ENCODE measurements at places on chromosomes 1 and 21.

- DNase-seq, result peak; percentile 21
Observed at GRCh38 chr1:232335261-232335660, 294.7 kb downstream of the SIPA1L2 start.

DNA sequence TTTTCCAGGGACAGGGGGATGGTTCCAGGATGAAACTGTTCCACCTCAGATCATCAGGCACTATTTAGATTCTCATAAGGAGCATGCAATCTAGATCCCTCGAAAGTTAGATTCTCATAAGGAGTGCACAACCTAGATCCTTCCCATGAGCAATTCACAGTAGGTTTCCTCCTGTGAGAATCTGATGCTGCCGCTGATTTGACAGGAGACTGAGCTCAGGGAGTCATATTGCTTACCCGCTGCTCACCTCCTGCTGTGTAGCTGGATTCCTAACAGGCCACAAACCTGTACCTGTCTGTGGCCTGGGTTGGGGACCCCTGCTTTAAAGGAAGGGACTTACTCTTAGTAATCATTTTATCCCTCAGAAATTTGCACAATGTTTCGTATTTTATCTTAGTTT lies 9.3 kb downstream of the CTH start:
- no peak for DNase-seq

DNA sequence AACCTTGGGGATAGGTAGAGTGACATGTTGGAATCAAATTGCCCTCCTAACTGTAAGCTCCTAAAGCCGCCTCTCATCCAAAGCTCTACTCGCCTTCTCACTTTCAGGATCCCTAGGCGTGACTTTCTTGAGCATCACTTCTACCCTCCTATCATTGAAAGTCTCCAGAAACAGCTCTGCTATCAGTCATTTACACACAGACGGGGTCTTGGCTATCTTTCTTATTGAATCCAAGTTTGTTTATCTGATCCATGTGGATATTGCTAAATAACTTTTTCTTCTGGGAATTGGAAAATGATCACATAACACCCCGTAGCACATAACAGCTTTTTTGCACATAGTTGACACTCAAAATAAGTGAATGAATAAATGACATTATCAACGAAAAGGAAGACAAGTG lies 216.4 kb upstream of the KIAA0040 start:
- no peak for DNase-seq

DNA sequence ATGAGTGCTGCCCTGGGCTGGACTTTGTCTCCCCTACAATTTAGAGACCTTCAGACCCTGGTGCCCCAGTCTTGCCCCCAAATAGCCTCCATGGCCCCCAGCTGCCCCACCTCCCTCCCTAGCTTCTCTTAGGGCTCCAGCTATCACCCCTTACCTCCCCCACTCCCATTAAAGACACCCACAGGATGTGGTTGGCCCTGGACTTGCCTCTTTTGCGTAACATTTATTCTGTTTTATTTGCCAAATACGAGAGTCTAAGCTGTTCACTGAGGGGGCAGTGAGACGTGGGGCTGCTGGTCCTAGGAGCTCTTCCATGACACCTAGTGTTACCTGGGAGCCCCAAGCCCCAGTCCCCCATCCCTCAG lies 4.5 kb downstream of the ZC3H12A start:
- DNase-seq, result no peak

GRCh38 chr1:195948123-195948895 lies 659.9 kb downstream of the KCNT2 start:
- DNase-seq, result no peak

- no peak for DNase-seq
Observed at GRCh38 chr1:93701629-93702028, 20.0 kb upstream of the BCAR3 start.

DNA sequence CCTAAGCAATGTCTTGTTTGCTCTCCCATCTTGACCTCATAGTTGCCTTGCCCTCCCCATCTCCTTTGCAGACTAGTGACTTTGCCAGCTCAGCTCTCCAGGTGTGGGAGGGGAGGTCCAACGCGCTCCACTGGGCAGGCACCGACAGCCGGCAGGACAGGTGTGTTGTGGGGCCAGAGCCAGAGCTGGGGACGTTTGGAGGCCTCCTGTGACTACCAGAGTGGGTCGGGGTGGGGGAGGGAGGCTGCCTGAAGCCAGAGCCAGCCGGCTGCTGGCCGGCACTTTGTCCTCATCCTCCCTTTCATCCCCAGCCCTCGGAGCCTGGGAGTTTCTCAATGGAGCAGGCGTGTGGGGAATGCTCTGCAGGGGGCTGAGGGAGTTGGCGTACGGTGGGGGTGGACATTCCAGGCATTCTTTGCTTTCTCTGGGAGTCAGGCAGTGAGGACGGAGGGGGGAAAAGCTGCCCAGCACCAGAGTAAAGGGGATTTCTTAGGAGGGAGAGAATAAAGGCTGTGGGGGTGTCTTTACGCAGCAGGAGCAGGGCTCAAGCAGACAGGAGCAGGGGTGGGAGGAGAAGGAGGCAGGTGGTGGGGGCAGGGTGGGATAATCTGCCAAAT lies 20.2 kb downstream of the NUAK2 start:
- peak; percentile 95 for DNase-seq

- DNase-seq, result no peak
Observed at GRCh38 chr1:12402159-12402673, 172.4 kb downstream of the VPS13D start.

GRCh38 chr1:22280526-22280925 lies 137.6 kb upstream of the WNT4 start:
- no peak for DNase-seq

Measured in RPMI8226 (cell line).